ENCODE measurements at places on chromosomes 12 and 14. TPM values are rescaled to one million over a fixed set of nuclear protein-coding genes. Genes with fewer than 3 reads are reported as not detected.

DNA sequence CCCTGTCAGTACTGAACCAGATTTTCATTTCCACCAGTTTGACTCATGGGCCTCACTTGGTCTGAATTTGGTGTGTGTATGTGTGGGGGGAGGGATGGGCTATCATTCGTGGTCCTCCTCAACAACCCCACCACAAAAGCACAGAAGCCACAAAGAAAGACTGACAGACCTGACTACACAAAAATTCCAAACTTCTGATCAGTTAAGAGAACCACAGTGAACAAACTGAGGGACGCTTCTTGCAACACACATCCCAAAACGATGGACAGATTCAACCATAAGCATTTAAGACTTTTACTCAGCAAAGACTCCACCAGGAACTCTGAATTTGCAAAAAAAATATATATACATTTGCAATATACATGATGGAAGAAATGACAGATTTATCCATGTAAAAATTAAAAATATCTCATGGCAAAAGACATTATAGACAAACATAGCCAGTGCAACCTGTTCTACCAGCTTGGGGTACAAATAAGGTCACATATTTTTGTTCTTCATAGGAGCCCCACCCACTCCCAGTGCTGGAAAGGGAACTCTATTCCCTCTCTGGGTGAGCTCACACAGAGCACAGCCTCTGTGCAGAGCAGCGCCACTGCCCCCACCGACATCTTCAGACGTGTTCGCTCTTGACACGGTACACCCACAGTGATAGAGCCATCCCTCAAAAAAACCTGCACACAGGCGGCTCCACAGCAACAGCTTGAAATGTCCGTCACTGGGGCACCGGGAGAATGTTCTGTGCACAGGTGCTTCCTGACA, 49.7 kb downstream of the JAG2 start:
- DNase-seq = no peak

GRCh38 chr14:49366416-49366815, 219.8 kb downstream of the RPS29 start:
- no peak for DNase-seq

Gene SUDS3
- total RNA-seq = 23.5 TPM

Gene SYT1
- not detected for total RNA-seq

GRCh38 chr14:96623676-96624484, 121.7 kb downstream of the PAPOLA start:
- no peak for DNase-seq

DNA sequence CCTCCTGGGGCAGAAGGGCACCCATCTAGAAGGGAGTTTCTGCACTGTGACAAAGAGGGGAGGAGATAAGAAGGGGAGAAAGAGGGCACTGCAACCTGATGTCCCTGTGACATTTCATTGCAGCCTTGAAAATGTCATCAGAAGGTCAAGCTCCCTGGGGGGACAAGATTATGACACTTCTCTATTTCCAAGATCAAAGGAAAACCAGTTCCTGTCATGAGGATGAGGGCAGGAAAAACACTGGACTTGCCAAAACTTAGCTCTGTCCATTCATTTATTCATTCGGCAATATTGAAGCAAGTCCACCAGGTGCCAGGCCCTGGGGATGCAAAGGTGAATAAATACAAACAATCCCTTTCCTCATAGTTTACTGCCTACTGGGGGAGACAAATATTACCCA, 138.4 kb upstream of the CDKN3 start:
- no peak for DNase-seq

Gene SRRM4
- not detected for total RNA-seq

DNA sequence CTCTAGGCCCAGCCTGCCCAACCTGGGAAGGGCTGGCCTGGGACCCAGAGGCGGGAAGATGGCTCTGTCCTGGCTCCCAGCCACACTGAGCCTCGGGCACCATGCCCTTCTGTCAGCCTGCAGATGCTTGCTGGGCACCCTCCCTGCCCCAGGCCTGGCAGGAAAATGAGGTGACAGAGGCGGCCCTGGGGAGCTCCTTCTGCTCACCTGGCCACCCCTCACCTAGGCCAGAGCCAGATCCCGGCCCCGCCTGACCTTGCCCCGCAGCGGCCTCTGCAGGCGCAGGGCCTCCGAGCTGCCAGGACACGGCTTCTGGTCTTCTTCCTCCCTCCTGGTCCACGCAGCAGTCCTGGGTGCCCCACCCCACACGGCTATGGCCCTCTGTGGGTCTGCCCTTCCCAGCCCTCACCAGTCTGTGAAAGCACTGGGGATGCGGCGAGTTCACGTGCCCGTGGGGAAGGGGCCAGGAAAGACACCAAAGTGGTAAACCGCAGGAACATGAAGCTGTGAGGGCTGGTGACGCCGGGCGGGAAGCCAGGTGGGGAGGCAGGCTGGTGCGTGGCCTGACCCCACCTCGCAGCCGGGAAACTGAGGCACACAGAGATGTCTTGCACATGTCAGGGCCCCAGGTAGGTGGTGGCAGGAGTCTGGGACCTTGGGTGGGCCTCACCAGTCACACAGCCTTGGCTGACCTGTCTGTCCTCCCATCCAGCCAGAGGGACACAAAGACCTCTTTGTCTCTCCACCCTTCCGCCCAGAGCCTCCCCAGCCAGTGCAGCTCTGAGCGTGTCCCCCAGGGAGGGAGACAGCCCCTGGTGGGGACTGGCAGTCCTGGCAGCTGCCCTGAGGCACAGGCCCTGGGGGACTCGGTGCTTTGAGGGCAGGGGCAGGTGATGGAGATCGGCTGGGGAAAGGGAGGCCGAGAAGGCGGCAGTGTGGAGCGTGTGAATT, 12.8 kb downstream of the BAG5 start:
- DNase-seq = no peak

GRCh38 chr14:84749191-84749955, 780.6 kb upstream of the FLRT2 start:
- no peak for DNase-seq

Gene LRFN5
- total RNA-seq = not detected
